LNCaP clone FGC (cell line): ENCODE measurements at places on chromosomes 5 and 9.

- DNase-seq = no peak
Measured at GRCh38 chr5:117588611-117589010, 1014.0 kb upstream of the SEMA6A start.

DNA sequence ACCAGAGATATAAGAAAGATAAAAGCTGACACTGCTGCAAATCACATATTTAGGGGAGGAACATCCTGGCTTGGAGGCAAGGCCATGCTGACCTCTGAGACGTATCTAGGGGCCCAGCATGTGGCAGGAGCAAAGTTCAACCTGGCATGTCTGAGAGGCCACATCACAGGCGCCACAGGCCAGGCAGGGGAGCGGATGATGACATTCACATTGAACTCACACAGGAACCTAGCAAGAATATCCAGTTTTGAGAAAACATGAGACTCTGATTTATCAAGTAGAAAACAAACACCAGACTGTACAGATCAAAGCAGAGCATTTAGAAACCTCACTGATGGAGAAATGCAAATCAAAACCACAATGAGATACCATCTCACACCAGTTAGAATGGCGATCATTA lies 64.2 kb upstream of the STK32A start:
- no peak for DNase-seq

DNA sequence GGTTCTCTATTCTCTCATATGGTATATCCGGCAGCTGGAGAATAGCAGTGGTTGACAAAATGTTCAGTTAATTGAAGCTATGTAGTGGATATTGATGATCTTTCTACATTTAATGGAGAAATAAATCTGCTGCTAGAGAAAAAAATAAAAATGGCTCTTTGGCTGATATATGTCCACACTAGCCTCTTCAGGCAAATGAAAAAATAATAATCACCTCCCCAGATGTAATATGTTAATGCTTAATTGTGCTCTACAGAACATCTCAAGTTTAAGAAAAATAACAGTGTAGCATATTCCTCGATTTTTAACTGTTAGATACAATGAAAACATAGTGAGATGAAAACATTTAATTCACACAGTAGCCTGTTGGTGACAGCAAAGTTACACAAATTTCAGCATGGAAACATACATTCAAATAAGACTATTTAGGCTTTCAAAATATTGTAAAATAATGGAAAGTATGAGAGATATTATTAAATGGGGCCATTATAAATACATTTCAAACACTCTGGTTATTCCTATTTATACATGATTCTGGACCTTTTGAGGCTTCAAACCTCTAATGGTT lies 543.0 kb downstream of the MAT2B start:
- DNase-seq = no peak

DNA sequence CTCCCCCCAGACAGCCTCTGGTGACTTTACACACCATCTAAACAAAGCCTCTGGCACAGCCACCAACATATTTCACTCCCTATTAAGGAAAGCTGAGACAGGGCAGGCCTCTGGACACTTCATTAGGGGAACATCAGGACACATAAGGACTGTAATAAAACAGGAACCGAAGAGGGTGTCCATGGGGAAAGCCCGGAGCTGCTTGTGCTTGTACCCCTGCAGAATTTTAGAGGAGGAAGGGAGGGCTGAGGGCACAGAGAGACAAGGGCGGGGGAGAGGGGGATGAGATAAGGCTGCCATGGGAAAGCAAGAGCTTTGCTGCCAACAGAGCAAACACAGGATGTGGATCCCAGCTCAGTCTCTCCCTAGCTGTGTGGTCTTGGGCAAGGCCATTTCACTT lies 138.4 kb downstream of the ASTN2 start:
- no peak for DNase-seq

DNA sequence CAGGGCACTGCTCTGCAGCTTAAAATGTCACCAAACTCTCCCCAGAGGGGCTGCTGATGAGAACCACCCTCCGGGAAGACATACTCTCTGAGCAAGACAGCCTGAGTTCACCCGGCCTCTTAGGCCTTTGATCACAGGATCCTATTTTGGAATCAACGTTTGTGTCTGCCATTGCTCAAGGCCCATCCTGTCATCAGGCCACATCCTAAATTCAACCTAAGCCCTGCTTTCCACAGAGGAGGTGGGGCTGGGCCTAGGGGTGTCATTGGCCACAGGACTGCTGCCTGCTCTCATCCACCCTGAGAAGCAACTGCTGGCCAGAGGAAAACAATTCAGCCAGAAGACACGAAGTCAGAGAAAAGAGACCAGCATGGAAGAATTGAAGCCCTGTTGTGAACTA lies 351.1 kb upstream of the IRX2 start:
- no peak for DNase-seq

GRCh38 chr9:124611106-124611505 lies 103.9 kb upstream of the NR5A1 start:
- DNase-seq = no peak

- no peak for DNase-seq
Measured at GRCh38 chr5:40842351-40842750, 1.2 kb downstream of the CARD6 start.

GRCh38 chr5:154868702-154869101 lies 10.3 kb downstream of the CNOT8 start:
- no peak for DNase-seq

DNA sequence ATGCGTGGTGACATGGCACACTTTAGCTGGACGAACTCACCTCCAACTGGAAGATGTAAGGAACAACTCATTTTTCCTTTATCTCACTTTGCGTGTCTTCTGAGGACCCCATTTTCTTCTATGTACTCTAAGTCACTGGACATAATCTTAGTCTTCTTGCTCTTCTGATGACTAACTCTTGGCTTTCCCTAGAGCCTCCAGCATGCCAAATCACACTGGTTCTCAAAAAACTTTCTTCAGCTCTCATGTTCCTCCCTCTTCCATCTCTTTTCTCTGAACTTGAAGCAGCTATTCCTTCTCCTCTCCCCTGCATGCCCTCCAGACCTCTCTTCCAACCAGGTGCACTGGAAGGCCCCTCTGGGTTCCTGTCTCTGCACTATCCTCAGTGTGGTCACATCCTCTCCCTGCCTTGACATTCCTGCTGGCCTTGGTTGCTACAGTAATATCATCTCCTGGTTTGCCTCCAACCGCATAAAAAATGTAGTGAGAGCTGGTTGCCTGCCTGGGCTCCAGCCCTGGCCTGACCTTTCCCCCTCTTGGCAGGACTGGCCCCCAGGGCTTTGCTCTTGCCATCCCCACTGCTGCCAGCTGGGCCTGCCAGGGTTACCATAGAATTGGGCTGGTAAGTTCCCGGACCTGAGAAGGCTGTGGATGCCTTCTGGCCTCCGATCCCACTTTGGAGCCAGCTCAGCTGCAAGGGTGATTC lies 44.8 kb upstream of the BNC2 start:
- DNase-seq = no peak

GRCh38 chr9:124975131-124975530 lies 34.2 kb upstream of the GOLGA1 start:
- DNase-seq = no peak

GRCh38 chr9:87089506-87089905 lies 142.2 kb upstream of the GAS1 start:
- DNase-seq = no peak

GRCh38 chr9:108710424-108710823 lies 145.4 kb downstream of the ACTL7B start:
- DNase-seq = no peak

DNA sequence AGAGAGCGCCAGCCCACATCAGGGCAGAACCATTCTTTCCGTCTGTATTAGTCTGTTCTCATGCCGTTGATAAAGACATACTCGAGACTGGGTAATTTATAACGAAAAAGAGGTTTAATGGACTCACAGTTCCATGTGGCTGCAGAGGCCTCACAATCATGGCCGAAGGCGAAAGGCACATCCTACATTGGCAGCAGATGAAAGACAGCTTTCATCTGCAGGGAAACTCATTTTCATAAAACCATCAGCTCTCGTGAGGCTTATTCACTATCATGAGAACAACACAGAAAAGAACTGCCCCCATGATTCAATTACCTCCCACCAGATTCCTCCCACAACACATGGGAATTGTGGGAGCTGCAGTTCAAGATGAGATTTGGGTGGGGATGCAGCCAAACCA lies 4.7 kb upstream of the FSD1L start:
- no peak for DNase-seq

DNA sequence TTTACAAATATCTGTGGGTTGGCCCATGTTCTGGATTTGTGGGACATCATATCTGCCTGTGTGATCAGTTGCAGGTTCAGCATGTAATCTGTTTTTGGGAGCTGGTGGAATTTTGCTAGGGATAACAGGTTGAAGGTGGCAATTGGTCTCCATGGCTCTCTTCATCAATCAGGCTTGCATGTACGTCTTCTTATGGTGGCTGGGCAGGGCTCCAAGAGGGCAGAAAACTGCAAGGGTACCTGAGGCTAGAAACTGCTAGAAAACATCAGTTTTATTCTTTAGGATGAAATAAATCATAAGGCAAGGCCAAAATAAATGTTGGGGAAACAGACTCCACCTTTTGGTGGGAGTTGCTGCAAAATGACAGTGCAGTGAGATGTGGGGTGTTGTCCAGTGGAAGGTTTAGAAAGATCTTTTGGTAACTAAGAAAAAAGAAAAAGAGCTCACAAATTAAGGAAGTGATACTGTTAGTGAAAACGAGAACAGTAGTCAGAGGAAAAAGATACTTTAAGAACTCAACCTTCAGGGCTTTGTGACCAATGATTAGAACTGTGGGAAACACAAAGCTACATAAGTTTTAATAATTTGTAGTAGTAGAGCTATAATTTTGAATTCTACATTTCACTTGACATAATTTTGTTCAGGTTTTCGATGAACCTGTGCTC lies 300.7 kb upstream of the IZUMO3 start:
- no peak for DNase-seq

- DNase-seq = no peak
Measured at GRCh38 chr9:137070906-137071275, 534 bp upstream of the SAPCD2 start.

DNA sequence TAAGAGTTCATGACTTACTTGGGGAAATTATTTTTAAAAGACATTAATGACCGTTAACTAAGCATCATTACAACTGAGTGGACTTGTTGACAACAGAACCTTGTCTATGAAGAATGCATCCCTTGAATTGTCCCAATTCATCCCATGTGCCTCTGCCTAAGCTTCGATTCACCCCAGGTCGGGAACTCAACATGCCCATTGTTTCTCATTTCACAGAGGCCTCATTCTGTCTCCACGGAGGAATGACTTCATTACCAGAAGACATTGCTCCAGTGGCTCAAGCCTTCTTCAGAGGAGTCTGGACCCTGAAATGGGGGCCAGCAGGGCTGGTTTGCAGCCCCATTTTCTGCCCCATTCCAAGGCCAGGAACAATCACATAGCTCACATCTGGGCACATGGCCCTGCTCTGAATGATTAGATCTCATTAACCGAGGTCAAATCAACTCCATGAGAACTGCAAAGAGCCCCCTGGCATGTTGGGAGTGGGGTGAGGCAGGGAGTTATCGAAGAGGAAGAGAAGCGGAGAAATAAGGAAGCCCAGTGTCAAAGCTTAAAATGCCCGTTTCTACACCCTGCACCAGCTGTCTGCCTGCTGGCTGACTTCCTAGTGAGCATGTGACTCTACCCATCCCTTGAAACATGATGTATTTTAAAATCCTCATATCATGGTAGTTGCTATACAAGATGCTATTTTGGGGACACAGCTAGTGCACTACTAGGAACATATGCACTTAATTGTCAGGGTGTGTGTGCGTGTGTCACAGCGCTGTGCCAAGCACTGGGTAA lies 137.3 kb downstream of the LHFPL2 start:
- no peak for DNase-seq

- no peak for DNase-seq
Measured at GRCh38 chr5:33726422-33727165, 165.2 kb downstream of the ADAMTS12 start.

- no peak for DNase-seq
Measured at GRCh38 chr5:124742983-124743601, 3.3 kb downstream of the ZNF608 start.

DNA sequence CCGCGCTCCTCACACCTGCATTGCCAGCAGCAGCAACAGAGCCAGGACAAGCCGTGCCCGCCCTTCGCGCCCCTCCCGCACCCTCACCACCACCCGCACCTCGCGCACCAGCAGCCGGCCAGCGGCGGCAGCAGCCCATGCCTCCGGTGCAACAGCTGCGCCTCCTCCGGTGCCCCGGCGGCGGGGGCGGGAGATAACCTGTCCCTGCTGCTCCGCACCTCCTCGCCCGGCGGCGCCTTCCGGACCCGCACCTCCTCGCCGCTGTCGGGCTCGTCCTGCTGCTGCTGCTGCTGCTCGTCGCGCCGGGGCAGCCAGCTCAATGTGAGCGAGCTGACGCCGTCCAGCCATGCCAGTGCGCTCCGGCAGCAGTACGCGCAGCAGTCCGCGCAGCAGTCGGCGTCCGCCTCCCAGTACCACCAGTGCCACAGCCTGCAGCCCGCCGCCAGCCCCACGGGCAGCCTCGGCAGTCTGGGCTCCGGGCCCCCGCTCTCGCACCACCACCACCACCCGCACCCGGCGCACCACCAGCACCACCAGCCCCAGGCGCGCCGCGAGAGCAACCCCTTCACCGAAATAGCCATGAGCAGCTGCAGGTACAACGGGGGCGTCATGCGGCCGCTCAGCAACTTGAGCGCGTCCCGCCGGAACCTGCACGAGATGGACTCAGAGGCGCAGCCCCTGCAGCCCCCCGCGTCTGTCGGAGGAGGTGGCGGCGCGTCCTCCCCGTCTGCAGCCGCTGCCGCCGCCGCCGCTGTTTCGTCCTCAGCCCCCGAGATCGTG lies 517 bp downstream of the KCNN2 start:
- no peak for DNase-seq

GRCh38 chr9:96158909-96159575 lies 142.9 kb downstream of the HSD17B3 start:
- DNase-seq = no peak

DNA sequence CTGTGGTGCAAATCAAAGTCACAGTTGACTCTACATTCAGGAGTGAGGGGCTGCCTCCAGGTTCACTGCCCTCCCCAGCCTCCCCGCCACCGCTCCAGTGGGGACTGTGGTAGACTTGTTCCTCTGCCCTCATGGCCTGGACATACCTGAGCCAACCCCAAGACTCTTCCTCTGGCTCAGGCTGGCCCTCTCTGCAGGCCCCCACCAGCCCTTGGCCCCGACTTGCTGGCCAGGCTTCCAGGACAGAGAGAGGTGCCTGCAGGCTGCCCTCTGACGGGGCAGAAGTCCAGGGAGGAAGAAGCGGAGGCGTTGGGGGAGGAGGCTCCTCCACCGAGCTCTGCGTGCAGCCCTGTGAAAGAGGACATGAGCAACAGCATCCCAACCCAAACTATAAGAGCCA lies 2.8 kb upstream of the SARDH start:
- no peak for DNase-seq
